ENCODE measurements at places on chromosomes 6 and 20. TPM values are rescaled to one million over a fixed set of nuclear protein-coding genes. Genes with fewer than 3 reads are reported as not detected.

Gene FILIP1
- 2.4 TPM for polyA plus RNA-seq

Gene C20orf141
- not detected for polyA plus RNA-seq

Gene B4GALT5
- polyA plus RNA-seq = 51.5 TPM

DNA sequence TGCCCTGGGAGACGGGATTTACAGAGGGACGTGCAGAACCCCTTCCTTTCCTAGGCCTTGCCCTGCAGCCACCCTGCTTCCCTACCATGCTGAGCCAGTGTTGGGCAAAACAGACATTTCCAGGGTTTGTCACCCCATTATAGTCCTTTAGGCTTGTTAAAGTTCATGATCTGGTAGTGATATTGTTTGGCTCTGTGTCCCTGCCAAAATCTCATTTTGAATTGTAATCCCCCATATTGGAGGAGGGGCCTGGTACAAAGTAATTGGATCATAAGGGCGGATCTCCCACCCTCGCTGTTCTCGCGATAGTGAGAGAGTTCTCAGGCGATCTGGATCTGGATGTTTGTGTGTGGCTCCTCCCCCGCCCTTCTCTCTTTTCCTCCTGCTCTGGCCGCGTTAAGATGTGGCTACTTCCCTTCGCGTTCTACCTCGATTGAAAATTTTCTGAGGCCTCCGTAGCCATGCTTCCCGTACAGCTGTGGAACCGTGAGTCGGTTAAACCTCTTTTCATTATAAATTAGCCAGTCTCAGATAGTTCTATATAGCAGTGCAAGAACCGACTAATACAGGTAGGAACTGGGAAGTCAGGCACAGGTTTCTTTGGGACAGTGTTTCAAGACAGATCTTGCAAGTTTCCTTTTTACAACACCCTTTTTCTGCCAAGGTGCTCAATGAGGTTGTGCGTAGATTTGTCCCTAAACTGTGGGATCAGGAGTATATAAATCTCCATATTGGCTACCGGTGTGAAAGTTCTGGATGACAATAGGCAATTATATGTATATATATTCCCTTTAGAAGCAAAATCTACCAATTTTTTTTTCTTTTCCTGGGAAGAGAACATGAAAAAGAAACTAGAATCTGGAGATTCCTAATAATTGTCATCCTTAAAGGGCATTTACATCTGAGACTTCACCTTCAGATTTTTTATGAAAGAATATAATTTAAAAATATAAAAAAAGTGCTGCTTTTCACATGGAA, 152.1 kb downstream of the SAMD5 start:
- DNase-seq = no peak

DNA sequence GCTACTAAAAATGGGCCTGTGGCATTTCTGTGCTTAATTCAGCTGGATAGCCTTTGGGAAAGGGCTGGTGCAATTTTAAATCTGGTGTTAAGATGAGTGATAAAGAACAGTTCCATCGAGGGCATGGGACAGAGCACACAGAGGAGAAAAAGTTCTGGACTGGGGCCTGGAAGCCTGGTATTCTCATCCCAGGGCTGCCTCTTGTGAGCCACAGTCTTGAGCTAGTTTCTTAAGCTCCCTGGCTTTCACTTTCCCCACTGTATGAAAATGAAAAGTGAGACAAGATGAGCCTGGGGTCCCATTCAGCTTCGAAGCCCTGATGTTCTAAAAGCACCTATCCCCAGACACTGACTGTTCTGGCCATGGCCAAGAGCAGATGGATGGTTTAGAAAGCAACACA, 14.3 kb upstream of the LAMA4 start:
- no peak for DNase-seq

GRCh38 chr20:62370807-62371587, 3.9 kb upstream of the LAMA5 start:
- DNase-seq = no peak

- DNase-seq = no peak
These were observed 168.8 kb upstream of the RNF217 start for GRCh38 chr6:124793398-124793797.

DNA sequence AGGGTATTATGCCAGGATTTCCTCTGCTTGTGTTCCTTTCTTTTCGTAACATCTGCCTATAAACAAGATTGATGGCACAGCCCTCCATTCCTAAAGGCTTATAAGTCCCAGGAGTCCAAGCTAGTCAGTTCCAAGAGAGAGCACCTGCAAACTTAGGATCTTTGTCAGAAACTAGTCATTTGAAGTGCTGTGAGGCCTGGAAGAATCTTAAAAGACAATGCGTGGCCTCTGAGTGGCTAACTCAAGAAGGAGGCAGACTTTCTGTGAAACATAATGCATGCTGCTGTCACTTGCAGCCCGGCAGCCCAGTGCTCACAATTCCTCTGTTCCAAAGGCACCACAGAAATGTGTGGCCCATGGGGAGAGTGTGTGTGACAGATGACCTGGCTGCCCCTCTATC, 135.0 kb upstream of the SUPT3H start:
- no peak for DNase-seq

GRCh38 chr6:17987697-17988421, 424 bp upstream of the KIF13A start:
- peak; percentile 70 for DNase-seq

- DNase-seq = no peak
These were observed 6.9 kb downstream of the MLIP start for GRCh38 chr6:54118117-54118516.
